ENCODE measurements at places on chromosomes 7 and 10. TPM values are rescaled to one million over a fixed set of nuclear protein-coding genes. Genes with fewer than 3 reads are reported as not detected.

GRCh38 chr7:92997152-92997551 is 120.6 kb downstream of the SAMD9 start:
- no peak for DNase-seq

- peak; percentile 26 for DNase-seq
Observed at GRCh38 chr7:111855842-111856227, 293.5 kb upstream of the IMMP2L start.

DNA sequence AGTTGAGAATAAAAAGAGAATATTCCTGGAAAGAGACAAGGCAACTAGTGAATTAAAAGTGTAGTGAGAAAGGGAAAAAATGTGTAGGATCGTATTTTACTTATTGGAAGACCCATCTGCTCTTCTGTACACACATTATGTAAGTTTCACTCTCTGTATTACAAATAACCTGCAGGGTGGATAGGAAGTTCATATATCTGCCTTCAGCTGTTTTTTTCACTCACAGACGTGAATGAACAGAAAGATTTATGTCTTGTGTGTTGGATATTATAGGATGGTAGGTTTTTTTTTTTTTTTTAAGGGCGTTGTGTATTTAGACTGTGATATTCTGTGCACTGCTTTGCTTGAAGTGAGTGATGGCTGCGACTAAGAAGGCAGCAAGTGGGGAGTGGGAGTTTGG is 266.5 kb downstream of the AUTS2 start:
- no peak for DNase-seq

- DNase-seq, result no peak
Observed at GRCh38 chr7:142389544-142389943, 131.7 kb upstream of the PRSS58 start.

POLR2J gene
- 93.6 TPM for polyA plus RNA-seq

EZH2 gene
- 16.9 TPM for polyA plus RNA-seq

ZNF503 gene
- 0.58 TPM for polyA plus RNA-seq

Measured in endothelial cell of umbilical vein (primary cell).